ENCODE measurements at places on chromosomes 4 and X. TPM values are rescaled to one million over a fixed set of nuclear protein-coding genes. Genes with fewer than 3 reads are reported as not detected.

The MAGEC2 gene
- not detected for total RNA-seq

The RAB33A gene
- total RNA-seq, result 2.0 TPM

The SPANXC gene
- total RNA-seq, result not detected

The SMARCA1 gene
- 85.2 TPM for total RNA-seq

The DDX53 gene
- not detected for total RNA-seq

The GPRASP1 gene
- total RNA-seq, result 10.8 TPM

The CSAG3 gene
- not detected for total RNA-seq

The NOX1 gene
- not detected for total RNA-seq

The GRIA3 gene
- total RNA-seq, result 23.3 TPM

DNA sequence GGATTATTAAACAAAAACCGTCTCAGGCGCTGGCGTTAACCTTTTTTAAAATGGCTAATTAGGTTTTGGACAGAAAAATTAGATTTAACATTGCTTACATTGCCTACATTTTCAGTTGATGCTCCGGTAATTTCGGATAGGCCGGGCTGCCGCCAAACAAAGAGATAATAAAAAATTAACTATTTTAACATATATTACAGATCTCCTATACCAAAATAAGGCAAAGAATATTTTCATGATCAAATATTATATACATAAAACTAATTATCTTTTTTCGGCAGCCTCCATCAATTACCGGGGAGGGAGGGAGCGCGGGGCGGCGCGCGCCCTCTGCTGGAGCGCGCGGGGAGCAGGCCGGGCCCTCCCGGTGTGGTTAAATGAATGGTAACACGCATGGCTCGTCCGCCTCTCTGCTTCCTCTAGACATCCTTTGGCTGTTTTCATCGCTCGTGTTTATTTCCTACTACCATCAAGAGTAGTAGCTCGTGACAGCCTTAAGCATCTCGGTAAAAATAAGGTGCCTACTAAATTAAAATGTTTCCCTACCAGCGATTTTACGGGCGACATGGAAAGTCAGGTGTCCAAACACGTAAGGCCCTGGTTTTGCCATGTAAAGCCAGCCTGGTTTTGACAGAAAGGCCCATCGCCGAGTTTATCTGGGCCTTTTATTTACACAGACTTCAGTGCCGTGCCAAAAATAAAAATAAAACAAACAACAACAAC is 52.4 kb upstream of the TMEM33 start:
- DNase-seq, result no peak

GRCh38 chr4:169345316-169345721 is 74.6 kb upstream of the SH3RF1 start:
- no peak for DNase-seq

GRCh38 chr4:52312722-52313121 is 261.6 kb downstream of the SPATA18 start:
- DNase-seq, result no peak

DNA sequence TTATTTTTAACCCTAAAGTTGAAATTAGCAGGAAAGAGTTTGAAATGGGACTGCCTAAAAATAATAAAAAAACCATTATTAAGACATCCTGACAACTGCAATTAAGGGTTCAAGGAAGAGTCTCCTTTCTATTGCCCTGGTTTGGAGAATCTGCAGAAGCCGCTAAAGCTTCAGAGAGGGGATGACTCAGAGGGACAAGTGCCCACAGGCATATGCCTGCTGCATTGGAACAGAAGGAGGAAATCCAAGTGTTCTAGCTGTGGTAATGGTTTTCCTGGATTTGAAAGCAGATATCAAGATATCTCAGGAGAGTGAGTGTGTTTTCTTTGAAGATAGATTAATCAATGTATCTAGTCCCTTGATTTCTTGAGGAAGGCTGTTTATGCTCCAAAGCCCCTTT is 235.1 kb upstream of the TAPT1 start:
- no peak for DNase-seq

GRCh38 chr4:157655096-157655809 is 434.7 kb downstream of the GRIA2 start:
- DNase-seq, result no peak

- DNase-seq, result no peak
Observed at GRCh38 chr4:163395758-163396157, 52.1 kb downstream of the NPY5R start.

GRCh38 chr4:75038376-75038775 is 105.5 kb downstream of the PARM1 start:
- no peak for DNase-seq

- no peak for DNase-seq
Observed at GRCh38 chr4:37793562-37793961, 32.9 kb upstream of the PGM2 start.

GRCh38 chrX:131792789-131793462 is 230.2 kb upstream of the STK26 start:
- DNase-seq, result no peak

DNA sequence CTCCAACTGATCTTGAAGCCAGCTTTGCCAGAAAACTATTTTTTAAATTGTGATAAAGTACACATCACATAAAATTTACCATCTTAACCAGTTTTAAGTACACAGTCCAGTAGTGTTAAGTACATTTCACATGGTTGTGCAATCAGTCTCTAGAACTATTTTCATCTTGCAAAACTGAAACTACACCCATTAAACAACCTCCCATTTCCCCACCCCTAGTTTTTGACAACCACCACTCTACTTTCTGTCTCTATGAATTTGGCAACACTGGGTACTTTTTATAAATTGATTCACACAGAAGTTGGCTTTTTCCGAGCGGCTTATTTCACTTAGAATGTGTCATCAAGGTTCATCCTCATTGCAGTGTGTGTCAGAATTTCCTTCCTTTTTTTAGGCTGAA is 31.0 kb downstream of the TRPC5 start:
- DNase-seq, result no peak

DNA sequence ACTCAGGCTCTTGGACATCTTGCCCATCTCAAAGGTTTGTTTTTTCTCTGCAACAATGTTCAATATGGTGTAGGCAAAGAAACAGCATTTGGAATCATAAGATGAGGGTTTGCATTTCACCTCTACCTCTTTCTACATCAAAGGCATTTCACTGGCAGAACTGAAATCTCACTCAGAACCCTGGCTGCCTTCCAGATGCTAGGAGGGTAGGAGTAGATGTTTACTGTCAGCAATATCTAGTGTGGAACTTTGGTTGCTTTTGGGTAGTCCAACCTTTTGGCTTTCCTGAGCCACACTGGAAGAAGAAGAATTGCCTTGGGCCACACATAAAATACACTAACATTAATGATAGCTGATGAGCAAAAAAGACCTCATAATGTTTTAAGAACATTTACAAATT is 297.0 kb upstream of the KLF3 start:
- no peak for DNase-seq

- no peak for DNase-seq
Observed at GRCh38 chrX:47162927-47163583, 18.0 kb downstream of the RBM10 start.

DNA sequence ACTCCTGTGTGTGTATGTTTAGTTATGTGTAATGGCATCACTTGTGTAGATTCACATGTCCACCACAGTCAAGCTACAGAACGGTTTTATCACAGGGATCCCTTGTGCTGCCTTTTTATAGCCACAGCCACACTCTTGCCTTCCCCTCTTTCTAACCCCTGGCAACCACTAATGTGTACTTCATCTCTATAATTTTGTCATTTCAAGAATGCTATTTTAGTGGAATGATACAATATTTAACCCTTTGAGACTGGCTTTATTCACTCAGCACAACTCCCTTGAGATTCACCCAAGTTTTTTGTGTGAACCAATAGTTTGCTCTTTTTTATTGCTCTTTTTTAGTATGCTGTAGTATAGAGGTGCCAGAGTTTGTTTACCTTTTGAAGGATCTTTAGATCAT is 112.1 kb downstream of the CDKL5 start:
- no peak for DNase-seq
